ENCODE measurements at places on chromosomes 16 and 17.

- peak; percentile 99 for DNase-seq
These were observed at the start of gene HERPUD1 for GRCh38 chr16:56931892-56932720. Gene HERPUD1, plus strand, starts transcription at chr16:56932142. Its CDS starts 103 bp downstream, at chr16:56932245.

DNA sequence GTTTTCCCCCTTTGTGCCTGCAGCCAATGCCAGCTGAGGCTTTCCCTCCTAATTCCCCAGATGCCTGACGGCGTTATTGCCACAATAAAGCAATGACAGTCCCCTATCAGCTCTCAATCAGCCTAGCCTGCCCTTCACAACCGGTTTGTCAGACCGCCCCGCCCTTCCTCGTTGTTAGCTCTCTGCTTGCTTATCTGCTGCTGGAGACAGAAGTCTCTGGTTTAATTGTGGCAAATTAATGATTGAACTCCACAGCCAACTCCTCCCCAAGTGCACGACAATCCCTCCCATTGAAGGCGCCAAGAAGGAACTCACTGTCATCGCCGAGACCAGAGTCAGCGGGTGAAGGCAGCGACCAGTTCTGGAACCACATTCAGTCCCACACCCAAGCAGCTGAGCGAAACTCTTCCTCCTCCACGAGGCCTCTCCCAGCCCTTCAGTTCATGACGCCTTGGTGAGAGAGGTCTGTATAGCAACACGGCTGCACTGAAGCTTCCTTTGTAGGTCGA, 474.4 kb downstream of the SLC39A11 start:
- peak; percentile 42 for DNase-seq

- no peak for DNase-seq
These were observed 216.9 kb upstream of the GSE1 start for GRCh38 chr16:85395913-85396878.

DNA sequence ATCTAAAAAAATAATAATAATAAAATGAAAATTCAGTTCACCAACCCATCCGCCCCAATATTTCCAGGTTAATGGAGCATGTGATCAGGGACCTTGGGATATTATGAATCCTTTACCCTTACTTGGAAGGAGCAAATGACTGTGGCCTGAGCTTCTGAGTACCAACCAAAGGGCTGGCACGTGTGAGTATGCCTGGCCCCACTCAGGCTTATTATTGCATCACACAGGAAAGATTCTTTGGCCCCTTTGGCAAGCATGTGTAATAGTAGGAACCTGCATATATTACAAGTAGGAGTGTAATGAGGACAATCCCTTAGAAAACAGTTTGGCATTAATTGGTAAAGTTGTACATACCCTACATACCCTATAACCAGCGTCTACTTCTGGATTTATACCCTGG, 7.2 kb upstream of the C17orf78 start:
- DNase-seq = no peak

GRCh38 chr17:263773-264172, 82.3 kb upstream of the DOC2B start:
- peak; percentile 23 for DNase-seq

DNA sequence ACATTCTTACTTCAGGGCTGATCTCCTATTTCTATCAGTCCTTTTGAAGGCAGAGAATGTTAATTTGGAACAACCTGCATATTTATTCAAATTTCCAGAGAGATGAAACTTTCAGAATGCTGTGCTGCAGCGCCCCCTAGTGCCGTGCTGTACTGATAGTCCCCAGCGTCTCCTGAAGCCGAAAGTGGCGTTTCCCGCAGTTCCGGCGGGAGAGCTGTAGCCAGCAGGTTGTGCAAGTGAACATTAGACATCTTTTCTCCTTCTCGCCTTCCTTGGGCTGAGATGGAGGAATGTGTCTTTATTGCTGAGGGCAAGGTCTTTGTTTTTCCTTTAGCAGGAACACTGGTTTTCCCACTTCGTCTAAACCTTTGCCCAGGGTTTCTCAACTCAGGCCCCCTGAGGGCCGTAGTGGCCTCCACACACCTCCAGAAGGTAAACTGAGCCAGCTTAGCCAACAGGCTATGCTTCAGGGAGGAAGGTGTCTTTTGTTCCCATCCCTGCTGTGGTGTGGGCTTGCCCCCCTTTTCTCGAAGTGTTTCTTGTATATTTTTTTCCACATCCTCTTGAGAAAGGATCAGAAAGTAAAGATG, 26.4 kb downstream of the USP10 start:
- DNase-seq = peak; percentile 86

DNA sequence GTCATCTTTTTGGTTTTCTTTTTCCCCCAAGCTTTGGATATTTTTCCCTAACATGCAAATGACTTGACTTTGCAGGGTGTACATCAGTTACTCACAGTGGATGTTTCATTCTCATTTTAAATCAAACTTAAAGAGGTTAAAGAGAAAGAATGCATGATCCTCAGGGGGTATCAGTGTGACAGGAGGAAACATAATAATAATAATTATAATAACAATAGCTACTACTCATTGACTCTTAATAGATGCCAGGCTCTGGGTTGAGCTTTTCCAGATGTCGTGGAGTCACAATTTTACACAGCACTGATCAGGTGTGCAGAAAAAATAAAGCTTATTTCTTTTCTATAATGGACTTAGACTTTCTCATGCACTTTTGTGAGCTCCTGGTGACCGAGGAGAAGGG, 157.2 kb upstream of the CACNG3 start:
- no peak for DNase-seq

DNA sequence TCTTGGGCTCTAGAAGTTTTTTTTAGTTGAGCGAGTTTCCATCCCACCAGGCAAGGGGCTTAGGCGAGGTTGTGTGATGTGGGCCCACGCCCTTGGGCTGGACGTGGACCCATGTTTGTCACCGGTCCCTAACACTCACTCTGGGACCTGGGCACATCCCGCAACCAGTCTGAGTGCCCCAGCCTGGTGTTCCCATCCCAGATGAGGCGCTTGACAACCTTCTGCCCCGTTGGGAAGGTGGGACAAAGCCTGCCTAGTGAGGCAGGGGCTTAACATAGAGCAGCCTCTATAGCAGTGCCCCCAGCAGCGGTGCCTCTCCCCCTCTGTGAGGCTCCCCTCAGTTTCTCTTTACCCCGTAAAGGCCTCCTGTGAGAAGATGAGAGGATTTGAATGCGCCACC, 22.5 kb downstream of the CMIP start:
- no peak for DNase-seq

DNA sequence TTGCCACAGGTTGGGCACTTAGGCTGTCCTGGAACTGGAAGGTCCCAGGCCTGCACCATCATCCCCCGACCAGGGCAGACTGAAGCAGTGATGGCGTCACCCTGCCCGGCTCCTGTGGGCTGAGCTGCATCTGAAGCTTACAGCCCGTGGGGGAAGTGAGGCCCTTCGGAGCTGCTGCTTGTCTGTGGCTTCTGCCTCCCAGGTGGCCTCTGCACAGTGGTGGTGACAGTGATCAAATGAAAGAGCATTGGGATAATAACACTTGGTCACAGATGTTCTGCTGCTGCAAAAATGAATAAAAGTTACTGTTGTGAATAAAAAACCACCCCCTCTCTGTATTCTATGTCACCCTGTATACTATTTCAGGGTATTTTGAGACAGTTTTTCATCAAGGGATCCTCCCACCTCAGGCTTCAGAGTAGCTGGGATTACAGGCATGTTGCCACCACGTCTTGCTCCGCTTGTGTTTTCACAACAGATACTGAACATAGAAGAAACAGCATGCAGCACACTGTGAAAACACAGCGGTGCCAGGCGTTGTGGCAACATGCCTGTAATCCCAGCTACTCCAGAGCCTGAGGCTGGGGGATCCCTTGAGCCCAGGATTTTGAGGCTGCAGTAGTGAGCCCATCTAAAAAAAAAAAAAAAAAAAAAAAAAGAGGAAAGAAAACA, 165.0 kb downstream of the LGALS9B start:
- no peak for DNase-seq

- peak; percentile 93 for DNase-seq
These were observed 579 bp upstream of the CYBA start for GRCh38 chr16:88651276-88651988.

- DNase-seq = no peak
These were observed 403.0 kb downstream of the ZFHX3 start for GRCh38 chr16:72644911-72645310.

DNA sequence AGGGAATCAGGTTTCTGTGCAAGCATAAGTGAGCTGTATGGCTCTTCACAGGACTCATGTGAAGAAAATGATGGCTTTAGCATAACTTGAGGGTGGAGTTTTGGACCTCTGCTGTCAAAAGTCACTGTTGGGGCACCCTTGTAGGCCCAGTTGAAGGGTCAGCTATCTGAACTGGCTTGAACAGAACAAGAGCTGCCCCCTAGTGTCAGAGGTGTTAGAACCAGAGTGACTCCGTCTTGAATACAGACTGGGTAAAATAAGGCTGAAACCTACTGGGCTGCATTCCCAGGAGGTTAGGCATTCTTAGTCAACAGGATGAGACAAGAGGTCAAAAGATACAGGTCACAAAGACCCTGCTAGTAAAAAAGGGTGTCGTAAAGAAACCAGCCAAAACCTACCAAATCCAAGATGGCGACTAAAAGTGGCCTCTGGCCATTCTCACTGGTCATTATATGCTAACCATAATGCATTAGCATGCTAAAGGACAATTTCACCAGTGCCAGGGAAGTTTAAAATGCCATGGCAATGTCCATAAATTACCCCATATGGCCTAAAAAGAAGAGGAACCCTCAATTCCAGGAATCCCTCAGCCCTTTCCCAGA, 484.0 kb upstream of the ERCC4 start:
- DNase-seq = no peak

- DNase-seq = no peak
These were observed 6.5 kb downstream of the PIGQ start for GRCh38 chr16:576197-576822.

GRCh38 chr16:65994291-65994690, 372.2 kb upstream of the CDH5 start:
- DNase-seq = no peak

DNA sequence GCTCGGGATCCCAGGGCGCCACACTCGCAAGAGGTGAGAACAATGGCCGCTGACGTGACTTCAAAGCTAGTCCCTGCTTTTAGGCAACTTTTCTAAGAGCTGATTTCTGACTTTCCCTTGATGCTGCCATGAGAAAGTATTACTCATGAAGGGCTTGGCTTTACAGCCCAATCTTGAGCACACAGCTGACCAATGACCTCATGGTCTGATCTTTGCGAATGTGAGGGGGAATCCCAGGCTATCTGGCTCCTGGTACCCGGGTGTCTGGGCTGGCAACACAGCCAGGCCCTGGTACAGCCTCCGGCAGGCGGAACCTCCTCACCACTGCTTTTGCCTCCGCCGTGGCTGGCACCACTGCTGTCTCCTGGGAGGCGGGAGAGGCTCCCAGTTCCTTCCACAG, 17.5 kb downstream of the NDUFAF8 start:
- no peak for DNase-seq

- peak; percentile 97 for DNase-seq
These were observed 12.1 kb upstream of the TBX21 start for GRCh38 chr17:47720754-47721533.

GRCh38 chr16:2979669-2980226, 498 bp downstream of the PKMYT1 start:
- DNase-seq = peak; percentile 60

DNA sequence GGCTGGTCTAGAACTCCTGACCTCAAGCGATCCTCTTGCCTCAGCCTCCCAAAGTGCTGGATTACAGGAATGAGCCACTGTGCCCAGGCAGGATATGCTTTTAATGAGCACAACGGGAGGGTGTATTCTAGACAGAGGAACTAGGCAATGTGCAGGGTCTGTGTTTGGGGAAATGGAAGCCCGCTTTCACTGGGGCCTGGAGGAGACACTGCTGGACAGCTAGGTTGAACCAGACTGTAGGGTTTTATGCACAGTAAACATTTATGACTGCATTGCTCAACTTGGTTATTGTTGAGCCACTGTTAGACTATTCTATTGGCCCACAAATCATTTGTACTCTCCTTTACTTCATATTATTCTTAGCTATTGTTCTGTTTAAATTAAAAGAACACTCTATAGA, 10.2 kb upstream of the SIAH1 start:
- DNase-seq = no peak

- DNase-seq = no peak
These were observed 14.2 kb downstream of the AXIN2 start for GRCh38 chr17:65547253-65547670.

DNA sequence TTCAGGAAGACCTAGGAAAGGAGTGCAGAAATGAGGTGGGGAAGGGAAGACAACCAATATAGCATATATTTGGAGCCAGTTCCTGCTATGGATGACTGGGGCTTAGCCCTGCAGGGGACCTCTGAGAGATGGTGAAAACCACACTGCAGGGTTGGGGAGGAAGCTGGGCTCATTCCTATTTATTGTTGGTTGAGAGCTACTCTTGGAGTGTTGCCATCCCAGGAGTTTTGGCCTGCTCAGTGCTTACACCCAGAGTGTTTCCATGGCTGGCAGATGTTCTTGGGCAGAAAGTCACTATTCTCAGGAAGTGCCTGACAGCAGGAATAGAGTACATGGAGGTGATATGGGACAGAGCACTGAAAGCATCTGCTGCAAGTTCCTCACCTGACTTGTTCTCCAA, 145.8 kb downstream of the SPACA3 start:
- no peak for DNase-seq

DNA sequence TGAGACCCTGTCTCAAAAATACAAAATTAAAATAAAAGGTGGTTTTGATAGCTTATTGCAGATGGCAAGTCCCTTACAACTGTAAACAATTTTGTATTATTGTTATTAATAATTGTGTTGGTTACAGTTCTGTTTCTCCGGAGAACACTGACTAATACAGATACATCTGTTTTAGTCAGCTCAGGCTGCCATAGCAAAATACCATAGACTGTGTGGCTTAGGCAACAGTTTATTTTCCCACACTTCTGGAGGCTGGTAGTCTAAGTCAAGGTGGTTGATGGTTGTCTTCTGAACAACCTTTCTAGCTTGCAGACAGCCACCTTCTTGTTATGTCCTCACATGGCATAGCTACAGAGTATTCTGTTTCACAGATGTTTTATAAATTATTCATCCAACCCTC, 14.2 kb upstream of the IL21R start:
- DNase-seq = peak; percentile 51

- DNase-seq = no peak
These were observed 17.9 kb downstream of the BFAR start for GRCh38 chr16:14650629-14651028.

- no peak for DNase-seq
These were observed at the start of gene MAZ for GRCh38 chr16:29806099-29806579. Gene MAZ, plus strand, starts transcription at chr16:29806529. Its CDS starts 173 bp downstream, at chr16:29806702.

- no peak for DNase-seq
These were observed 415.9 kb upstream of the ERCC4 start for GRCh38 chr16:13503960-13504635.

DNA sequence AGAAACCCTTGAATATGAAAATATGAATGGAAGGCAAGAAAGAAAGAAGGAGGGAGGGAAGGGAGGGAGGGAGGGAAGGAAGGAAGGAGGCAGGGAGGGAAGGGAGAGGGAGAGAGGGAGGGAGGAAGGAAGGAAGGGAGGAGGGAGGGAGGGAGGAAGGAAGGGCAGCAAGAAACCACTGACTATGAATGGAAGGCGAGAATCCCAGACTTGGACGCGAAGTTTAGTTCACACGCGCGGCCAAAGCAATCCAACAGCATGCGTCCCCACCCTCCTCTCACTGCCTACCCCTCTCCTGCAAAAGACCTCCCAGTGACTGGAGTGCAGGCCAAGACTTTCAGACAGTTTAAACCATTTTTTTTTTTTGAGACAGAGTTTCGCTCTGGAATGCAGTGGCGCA, 7.9 kb upstream of the SMARCD2 start:
- peak; percentile 36 for DNase-seq

- no peak for DNase-seq
These were observed 158.3 kb upstream of the NOL11 start for GRCh38 chr17:67559381-67559966.

Data from activated CD8-positive, alpha-beta memory T cell treated with anti-CD3 and anti-CD28 coated beads, Interleukin-2, amount 10 ng/mL, durations not matched to agents 7 days and 5 days (primary cell).